Stimulated activated CD8-positive, alpha-beta memory T cell treated with anti-CD3 and anti-CD28 coated beads, Interleukin-7, amount 100 ng/mL, for 1 hour (primary cell): ENCODE measurements at places on chromosomes 2 and 18.

DNA sequence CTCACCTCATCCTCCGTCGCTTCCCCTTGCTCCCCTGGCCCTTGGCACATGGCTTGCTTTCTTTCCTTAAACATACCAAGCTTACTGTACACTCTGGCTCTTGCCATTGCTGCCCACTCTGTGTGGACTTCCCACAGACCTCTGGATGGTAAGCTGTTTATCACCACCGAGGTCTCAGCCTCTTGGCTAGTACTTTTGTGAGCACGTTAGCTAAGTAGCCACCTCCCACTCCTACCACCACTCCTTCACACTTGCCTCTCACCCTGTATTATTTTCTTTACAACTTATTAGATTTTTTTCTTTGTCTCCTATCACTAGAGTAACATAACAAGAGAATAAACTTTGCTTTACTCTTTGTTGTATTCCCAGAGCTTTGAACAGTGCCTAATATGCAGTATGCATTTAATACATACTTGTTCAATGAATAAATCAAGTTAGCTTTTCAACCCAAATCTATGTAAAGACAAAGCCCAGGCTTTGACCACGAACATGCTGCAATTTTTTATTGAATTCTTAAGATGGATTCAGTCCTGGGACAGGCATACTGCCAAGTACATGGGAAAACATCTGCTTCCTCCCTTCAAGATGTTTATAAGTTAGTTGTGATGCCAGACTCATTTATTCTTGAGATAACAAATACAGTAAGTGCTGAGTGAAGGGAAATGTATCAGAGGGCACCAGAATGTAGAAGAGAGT, 25.0 kb upstream of the MSGN1 start:
- no peak for DNase-seq

DNA sequence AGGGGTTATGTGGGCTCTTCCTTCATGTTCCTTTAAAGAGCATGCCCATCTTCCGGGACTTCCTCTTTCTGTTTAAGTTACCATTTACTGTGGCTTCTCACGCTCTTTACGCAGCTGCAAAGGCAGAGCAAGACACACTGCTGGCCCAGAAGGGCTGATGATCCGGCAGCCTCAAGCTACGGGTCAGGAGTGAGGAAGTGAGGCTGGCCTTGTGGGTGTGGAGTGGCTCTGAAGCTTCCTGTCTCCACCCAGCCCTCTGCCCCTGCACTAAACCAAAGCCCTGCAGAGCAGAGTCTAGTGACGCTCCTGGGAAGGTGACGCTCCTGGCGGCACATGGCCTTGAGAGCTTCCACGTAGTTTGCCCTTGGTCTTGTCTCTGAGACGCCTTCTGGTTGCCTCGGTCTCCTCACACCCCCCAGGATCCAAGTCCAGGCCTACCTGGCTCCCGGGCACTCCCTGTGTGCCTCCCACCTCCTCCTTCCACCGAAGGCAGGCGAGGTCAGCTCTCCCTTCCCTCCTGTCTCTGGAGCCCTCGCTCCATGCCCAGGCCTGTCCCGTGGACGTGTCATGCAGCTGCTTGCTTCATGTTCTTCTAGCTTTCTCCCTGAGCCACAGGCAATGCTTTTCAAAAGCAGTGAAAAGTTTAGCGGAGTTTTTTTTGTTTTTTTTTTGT, 50.3 kb downstream of the ARL4C start:
- peak; percentile 51 for DNase-seq

DNA sequence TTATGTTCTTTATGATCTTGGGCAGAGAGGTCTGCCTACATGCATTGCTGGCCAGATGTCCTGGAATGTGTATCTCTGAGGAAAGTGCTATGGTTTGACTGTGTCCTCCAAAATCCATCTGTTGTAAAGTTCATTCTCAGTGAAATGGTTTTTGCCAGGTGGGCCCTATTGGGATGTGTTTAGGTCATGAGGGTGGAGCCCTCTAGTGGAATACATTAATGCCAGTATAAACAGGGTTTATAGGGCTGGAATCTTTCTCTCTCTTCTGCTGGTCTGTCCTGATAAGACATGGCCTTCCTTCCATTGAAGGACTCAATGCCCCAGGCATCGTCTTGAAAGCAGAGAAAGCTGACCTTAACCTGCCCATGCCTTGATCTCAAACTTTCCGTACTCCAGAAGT, 258.5 kb downstream of the RPIA start:
- no peak for DNase-seq

DNA sequence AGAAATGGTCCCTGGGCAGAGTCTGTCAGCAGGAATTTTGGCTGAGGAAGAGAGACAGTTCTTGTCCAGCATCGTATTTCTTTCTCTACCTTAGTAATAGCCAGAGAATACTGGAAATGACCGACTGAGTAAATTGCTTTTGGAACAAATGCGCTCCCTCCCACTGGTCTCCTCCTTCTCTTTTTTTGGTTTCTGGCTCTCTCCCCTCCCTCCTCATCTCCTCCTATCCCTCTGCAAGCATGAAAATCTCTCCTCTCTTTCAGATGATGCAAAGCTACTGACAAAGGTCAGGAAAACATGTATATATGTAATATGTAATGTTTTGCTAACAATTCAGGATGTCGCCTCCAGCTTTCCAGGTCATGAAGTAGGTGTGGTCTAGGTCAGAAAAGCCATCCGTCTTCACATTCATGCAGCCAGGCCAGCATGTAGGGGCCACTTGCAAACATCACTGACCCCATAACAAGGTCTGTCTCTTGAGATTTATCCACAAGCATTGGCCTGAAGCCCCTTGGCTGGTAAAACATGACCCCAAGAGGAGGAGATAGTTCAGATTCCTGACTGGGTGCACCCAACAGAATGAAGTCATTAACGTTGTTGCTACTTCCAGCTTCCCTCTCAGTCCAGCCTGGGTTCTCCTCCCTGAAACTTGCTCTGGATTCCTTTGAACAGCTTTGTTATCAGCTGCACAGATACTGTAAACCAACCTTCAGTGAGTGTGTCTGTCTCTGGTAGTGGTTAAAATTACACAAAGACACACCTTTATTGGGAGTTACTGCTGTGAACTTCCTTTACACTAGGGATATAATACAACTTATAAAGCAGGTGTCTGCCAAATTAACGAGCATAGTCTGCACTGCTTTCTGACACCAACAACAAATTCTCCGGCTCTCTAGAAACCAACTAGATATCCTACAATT, 864.4 kb upstream of the KLHL29 start:
- no peak for DNase-seq

GRCh38 chr18:31533236-31533635, 35.3 kb downstream of the DSG2 start:
- DNase-seq, result no peak

- no peak for DNase-seq
Measured at GRCh38 chr18:5543036-5543680, 639 bp downstream of the EPB41L3 start.

DNA sequence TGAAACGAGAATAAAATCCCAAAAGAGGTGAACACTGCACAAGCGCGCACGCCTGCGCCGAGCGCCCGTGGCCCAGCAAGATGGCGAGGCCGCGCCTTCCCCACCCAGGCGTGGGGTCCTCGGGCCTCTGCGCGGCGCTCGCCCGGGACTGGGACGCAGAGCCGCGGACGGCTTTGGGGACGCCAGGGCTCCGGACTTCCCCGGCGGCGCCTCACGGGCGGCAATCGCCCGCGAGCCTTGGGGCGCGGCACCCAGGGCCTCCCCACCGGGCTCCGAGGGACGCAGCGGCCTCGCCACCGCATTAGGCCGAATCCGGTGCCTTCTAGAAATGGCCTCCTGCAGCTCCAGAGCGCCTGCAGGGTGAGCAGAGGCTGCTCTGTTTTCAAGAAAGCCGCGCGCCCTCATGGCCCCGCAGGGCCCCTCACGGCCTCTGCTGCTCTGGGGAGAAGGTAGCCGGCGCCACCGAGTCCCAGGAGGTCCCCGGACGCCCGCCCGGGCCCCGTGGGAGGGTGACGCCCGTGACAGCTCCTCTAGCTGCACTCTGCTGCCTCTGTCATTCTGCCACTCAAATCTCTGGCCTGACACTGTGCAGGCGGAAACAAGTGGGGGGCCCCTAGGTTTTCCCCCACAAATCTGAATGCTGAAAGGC, 35.9 kb upstream of the POMC start:
- DNase-seq, result no peak

GRCh38 chr18:7755753-7756475, 188.8 kb downstream of the PTPRM start:
- DNase-seq, result no peak

GRCh38 chr2:226185616-226186211, 613.9 kb downstream of the IRS1 start:
- no peak for DNase-seq

- DNase-seq, result no peak
Measured at GRCh38 chr18:446941-447560, 53.5 kb downstream of the COLEC12 start.

DNA sequence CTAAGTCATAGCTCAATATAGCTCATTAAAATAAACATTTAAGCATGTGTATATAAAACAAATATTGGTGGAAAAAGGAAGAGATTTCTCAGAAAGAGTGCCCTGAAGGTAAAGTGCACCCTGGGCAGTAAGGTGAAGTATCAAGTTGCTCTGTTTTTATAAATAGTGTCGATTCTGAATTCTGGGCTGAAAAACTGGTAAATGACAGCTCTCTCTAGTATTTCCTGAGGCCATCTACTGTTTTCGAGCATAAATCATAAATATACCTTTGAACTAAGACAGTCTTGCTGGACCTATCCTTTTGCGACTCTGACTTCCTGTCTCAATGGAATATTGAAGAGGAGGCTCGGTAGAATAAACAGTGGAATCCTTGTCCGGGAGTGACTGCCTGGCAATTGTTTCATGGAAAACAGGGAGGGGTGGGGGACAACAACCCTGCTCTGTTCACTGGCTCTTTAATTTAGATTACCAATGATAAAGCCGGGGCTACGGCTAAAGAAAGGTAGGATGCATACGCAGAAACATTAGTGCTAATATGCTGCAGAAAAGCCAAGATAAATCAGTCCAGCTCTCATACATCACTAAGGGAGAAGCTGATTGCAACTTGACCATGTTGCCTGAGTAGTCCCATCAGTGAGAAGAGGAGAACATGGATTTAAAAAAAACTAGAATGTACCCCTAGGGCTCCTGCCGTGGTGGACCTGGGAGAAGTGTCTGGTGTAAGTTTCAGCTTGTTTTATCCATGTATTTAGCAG, 124.1 kb downstream of the RAPGEF4 start:
- no peak for DNase-seq

- DNase-seq, result no peak
Measured at GRCh38 chr18:47254341-47254939, 3.0 kb upstream of the SKOR2 start.

DNA sequence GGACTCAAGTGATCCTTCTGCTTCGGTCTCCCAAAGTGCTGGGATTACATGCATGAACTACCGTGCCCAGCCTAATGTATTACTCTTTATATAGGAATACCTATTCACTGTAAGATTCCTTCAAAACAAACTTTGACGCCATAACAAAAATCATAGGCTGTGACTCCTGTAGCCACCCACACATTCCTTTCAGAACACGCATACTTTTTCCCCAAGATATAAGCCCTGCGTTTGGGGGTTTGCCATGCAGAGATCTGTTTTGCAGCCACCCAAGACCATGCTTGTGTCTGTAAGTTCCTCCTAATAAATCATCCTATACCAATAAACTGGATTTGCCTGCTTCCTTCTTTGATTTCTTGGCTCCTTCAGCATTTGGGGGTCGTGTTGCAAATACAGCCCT, 46.0 kb upstream of the STON1 start:
- DNase-seq, result no peak

GRCh38 chr2:12641441-12641840, 75.3 kb upstream of the TRIB2 start:
- DNase-seq, result no peak

DNA sequence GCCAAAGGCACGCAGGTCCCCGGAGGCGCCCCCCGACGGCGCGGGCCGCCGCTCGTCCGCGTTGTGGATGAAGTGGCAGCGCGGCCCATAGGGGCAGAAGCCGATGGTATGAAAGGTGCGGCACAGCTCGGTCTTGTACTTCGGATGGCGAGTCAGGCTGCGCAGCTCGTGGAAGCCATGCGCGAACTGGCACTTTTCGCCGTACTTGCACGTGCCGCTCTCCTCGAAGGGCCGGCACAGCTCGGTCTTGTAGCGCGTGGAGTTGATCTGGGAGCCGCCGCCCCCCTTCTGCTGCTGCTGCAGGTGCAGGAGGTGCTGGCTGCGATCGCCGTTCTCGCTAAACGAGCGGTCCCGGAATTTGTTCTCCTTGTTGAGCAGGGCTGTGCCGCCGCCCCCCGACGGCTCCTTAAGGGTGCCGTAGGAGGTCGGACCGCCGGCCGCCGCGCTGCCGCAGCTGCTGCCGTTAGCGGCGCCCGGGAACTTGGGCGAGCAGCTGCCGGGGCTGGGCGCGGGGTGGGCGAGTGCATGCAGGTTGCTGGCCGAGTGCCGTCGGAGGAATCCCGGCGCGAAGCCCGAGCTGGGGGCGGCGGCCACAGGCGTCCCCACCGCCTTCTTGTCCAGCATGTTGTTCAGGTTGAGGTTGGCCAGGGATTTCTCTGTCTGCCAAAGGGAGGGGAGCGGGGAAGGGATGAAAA, 1.2 kb downstream of the ZFP36L2 start:
- peak; percentile 45 for DNase-seq

GRCh38 chr2:238911376-238912227, 63.7 kb downstream of the TWIST2 start:
- DNase-seq, result no peak

- no peak for DNase-seq
Measured at GRCh38 chr18:36066686-36067054, 689 bp downstream of the RPRD1A start.

DNA sequence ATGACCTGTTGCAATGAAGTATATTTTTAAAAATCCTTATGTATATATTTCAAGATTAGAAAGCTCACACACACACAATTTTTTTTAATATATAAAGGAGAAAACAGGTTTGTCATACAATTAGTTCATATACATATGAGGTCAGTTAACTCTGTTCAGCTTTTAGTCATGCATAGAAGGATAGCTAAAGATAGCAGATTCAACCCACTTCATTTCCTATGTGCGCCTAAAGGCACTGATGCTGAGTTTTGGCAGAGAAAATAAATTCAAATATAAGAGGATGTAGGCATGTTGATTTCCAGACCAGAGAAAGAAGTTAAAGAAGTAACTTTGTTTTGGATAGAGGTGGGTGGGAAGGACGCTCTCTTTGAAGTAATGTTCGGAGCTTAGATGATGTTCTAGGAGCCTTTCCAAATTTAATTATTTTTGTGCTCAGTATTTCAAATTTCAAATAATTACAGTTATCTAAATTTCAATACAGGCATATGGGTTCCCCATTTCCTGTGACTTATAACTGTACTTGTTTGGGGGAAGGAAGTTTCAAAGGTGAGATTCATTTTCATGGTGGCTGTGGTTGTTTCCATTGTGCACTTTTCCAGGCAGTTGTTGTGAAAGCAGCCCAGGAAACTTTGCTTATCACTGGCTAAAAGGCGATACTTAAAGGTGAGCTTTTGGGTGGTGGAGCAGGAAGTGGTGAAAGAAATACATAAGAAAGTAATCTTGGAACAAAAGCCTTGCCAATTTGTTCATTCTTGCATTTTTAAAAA, 523.4 kb upstream of the FANCL start:
- no peak for DNase-seq
